ENCODE measurements at places on chromosomes 16 and 17.
A peak's percentile ranks its signal among the peaks of the same experiment; 100 is the strongest.

GRCh38 chr17:38663125-38663751 is 11.5 kb downstream of the EPOP start:
- DNase-seq, result peak; percentile 77

DNA sequence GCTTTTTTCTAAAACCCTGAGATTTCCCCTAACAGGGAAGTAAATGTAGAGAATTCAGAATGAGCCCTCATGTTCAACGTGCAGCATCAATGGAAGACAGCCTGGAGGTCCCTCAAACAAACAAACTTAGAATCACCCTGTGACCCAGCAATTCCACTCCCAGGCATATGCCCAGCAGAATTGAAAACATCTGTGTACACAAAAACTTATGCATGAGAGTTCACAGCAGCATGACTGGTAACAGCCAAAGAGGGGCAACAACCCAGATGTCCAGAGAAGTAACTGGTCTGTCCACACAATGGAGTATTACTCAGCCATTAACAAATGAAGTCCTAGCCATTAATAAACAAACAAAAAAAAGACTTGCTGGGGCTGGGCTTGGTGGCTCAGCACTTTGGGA is 252.7 kb downstream of the PARN start:
- DNase-seq, result no peak

GRCh38 chr16:3470723-3471122 is 24.6 kb downstream of the C16orf90 start:
- no peak for DNase-seq

GRCh38 chr17:77346765-77347164 is 206.0 kb downstream of the SEC14L1 start:
- DNase-seq, result no peak

DNA sequence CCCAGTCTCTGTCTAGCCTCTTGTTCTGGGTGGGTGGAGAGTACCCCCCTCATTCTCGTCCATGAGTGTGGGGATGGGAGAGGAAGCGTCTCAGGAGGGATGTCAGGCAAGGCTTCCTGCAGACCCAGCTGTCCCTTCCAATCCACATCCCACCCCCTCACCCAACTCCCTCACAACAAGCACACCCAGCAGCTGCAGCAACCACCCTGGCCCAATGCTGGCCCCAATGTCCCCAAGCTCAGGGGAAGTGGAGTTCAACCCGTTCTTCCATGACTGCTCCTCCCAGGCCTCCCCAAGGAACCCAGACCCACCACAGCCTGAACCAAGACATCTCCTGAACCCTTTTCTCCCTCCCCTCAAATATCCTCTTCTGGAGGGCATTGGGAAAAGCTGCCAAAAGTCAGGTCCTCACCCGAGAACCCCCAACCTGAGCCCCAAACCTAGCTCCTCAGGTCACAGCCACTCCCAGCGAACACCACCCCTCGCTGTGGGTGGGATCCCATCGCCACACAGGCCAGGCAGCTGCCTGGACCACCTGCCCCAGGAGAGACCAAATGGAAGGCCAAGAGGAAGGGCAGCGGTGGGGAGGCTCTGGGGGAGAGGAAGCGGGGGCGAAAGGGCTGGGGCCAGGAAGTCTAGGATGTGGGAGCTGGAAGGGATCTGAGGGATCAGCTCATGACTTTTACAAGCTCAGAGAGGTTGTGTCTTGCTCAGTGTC is 47.6 kb downstream of the FZD2 start:
- DNase-seq, result no peak

DNA sequence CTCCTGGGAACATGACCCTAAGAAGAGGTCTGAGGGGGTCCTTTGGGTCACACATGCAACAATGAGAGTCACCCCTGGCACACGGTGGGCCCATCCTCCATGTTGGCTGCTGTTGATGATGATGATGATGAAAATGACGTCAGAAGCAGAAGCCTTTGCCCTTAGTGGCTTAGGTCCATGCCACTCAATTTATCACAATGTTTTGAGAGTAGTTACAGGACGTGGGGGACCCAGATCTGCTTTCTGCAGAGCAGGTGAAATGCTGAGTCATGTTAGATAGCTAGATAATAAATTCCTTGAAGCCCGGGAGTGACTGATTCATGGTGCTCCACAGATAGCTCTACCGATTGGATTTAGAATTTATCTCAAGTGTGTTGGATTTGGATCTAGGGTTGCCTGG is 53.9 kb downstream of the VPS35L start:
- DNase-seq, result no peak

DNA sequence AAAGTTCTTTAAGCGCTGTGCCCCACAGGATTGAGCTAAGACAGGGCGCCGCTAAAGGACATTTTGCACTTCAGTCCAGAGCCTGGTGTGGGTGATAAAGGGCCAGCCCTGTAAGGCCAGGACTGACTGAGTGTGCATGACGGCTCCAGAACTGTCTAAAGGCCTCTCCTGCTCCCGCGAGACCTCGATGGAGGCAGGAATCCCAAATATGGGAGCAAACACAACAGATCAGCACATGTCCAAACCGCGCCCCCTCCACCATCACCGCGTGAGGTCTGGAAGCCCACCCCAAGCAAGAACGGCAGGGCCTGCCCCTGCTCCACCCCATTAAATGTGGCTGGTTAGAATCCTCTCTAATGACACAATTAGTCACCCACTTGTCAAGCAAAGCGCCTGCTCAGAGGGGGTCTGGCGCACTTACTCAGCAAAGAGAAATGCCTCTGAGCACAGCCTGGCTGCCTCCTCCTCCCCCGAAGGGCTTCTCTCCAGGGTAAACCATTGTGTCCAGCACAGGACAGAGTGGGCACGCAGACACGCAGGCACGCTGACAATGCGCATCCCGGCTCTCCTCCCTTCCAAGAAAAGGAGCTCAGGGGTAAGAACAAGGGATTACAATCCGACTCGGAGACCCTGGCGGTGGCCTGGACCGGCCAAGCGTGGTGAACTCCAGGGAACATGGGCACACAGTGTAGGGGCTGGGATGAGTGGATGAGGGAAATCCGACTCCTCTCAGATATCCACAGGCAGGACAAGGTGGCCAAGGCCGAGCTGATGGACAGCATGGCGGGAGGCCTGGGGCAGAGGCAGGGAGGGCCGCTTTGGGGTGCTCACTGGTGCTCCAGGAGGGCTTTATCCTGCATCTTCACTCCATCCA is 1.5 kb downstream of the MXRA7 start:
- DNase-seq, result no peak

- DNase-seq, result no peak
These were observed 1.2 kb upstream of the NR1D1 start for GRCh38 chr17:40101367-40102210.

DNA sequence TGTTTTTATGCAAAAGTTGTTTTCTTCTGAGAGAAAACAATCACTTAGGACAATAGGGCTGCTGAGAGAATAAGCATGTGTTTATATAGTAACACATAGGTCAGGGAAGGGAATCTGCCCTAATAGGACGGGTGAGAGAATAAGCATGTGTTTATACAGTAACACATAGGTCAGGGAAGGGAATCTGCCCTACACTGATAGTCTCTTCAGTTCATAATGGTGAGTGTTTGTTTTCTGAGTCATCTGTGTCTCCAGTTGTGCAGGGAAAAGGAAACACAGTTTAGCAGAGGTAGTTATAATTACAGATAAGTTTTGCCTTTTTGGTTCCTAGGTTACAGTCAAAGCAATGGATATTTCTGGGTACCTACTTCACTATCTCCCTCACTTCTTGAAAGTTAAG is 252.3 kb upstream of the CA10 start:
- DNase-seq, result peak; percentile 74

DNA sequence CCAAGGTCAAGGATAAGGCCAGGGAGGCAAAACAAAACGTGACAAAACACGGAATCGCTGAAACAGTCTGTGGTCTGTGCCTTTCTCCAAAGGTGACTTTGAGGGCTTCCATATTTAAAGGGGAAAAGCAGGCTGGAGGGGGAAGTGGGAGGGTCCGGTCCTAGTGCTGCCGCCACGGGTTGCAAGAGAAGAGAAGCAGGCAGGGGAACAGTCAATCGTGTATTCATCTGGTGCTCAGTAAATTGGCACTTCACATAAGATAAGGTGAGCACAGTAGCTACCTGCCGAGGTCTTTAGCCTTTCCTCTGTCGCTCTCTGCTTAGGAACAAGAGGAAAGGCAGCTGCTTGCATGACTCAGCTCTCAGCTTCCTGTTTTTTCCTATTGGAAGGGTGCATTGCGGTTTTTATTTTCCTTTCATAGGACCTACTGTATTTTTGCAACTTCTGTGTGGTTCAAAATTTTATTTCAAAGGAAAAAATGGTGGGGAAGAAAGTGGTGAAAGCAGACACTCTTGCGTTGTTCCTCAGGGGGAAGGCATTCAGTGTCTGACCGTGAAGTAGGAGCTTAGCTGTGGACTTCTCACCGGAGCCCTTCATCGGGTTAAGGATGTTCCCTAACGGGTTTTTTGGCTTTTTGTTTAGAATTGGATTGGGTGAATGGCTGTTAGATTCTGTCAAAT is 7.1 kb upstream of the LGALS3BP start:
- peak; percentile 74 for DNase-seq

- no peak for DNase-seq
These were observed 19.4 kb downstream of the CBX1 start for GRCh38 chr17:48081858-48082257.

- DNase-seq, result no peak
These were observed 2.8 kb upstream of the ZNRF1 start for GRCh38 chr16:74995986-74996385.

DNA sequence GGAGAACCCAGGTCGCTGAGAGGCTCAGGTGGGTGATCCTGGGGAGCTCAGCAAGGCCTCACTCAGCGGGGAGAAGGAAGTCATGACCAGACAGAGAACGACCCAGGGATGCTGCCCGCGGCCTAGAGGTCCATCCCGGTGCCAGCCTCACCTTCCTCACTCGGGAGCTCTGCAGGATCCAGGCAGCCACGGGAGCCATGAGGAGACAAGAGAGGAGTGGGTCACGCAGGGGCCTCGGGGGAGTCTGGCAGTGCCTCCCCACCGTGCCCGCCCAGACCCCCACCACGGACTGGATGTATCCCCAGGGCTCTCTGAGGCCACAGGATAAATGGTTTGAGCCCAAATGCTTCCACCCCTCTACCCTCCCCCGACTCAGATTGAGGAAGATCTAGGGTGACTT is 10.7 kb downstream of the ATP2A3 start:
- DNase-seq, result no peak

DNA sequence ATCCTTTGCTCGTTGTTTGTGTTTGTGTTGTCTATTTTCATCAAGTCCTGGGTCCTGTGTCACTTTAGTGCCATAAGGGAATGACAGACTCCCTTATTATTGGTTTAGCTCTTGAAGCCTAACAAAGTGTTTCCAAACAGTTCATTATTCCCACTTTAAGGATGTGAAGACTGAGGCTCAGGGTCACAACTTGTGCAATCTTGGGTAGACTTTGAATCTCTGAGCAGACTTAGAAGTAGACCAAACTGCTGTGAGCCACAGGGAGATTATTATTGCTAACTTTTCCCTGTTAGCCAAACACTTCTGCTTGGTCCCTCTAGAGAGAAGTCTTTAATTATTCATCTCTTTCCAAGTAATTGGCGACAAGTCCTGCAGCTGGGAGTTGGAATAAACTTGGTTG is 31.8 kb downstream of the PRKCB start:
- DNase-seq, result no peak

- DNase-seq, result no peak
These were observed 183.5 kb upstream of the ANKFN1 start for GRCh38 chr17:55969562-55970324.

- DNase-seq, result no peak
These were observed 170.1 kb upstream of the CDH13 start for GRCh38 chr16:82456683-82457082.

DNA sequence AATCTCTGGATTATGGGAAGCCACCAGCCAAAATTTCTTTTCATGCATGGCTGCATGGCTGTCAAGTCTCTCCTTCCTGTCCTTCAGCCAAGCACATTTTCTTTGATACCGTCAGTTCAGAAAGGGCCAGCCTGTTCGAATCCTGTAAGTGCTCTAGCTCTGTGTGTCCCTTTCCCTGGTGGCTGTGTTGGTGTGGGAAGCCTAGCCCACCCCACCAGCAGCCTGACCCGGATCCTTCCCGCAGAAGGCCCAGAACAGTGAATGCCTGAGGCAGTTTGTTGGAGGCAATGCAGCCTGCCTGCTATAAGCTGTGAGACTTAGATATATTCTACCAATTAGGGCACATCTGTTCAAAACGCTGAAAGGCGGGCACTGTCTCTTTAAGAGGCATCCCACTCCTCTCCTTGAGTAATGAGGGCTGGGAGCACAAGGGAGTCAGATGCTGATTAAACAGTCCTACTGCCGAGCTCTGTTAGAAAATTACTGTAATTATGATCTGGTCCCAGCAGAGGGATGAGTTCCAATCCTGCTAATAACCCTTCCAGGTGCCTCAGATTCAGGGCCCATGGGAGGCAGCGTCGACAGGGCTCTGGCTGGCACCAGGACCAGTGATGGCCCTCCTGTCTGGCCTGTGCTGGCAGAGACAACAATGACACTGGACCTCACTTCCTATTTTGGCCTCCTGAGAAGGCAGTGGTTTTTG is 18.4 kb downstream of the SNX11 start:
- DNase-seq, result peak; percentile 43

DNA sequence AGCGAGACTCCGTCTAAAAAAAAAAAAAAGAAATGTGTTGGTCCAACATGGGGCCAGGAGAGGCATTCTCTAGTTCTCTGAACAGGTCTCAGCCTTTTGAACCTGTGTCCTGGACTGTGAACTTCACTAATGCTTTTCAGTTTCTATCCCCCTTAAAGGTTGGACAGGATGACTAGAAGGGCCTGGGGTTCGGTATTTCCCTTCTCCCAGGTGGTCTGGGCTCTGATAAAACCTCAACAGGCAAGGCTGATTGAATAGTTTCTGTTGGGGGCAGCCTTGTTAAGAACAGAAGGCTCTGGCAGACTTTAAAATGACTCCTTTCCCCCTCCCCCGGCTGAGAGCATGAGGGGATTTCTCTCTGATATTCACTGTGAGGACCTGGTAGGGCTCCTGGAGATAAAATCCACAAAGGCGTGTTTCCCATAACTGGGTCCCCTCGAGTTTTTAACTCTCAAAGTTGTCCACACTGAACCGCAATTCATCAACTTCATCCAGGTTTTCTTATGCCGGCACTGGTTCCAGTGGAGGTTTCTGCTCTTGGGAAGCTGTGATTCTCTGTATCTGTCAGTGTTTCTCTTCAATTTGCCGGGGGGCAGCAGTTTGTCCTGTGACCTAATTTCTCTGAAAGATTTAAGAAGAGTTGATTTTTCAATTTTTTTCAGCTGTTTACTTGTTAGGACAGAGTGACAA is 91.3 kb downstream of the METRNL start:
- DNase-seq, result no peak

DNA sequence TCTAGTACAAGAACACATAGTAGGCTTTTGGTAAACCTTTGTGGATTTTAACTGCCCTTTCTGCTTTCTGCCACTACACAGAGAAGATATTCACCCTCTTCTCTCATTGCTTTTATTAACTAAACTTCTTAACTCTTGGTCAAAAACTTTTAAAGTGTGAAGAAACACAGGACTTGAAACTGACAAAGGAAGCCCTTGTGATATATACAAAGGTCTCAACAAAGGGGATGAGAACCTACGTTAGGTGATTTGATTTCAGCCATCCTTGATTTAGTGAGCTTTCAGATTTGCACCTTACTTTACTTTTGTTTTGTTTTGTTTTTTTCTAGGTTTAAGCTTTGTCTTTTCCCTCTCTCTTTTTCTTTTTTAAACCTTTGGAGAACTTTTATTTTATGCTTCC is 66.9 kb downstream of the TBX4 start:
- DNase-seq, result no peak
